ENCODE measurements at places on chromosomes 16 and 17. TPM values are rescaled to one million over a fixed set of nuclear protein-coding genes. Genes with fewer than 3 reads are reported as not detected.

Gene ACE
- total RNA-seq, result 0.61 TPM

- DNase-seq, result no peak
Observed at GRCh38 chr17:49435671-49436029, 21.0 kb upstream of the PHB1 start.

GRCh38 chr17:56324676-56325075 is 171.4 kb downstream of the ANKFN1 start:
- no peak for DNase-seq

DNA sequence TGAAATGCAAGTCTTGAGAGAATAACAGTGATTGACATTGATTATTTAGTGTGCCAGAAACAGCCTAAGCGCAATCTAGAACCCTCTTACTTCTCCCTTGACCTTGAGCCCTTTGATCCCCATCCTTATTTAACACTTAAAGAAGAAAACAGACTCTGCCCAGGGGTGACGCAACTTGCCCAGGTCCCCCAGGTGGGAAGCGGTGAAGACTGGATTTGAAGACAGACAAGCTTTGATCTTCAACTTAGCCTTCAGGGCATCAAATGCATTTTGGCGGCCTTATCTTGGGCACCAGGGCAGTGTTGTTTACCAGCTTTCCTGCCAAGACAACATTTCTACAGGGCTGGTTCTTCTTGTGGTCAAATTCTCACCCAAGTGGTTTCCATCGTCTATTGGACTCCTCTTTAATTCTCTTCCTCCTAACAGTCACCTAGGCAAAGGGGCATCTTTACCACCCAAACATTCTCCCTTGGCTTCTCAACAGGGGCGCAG is 8.9 kb upstream of the CIITA start:
- no peak for DNase-seq

GRCh38 chr17:39863918-39864746 is at the start of gene IKZF3:
Gene IKZF3, minus strand, starts transcription at chr17:39864312. Its CDS starts 186 bp downstream, at chr17:39864126.
- DNase-seq, result peak; percentile 49
